ENCODE measurements at places on chromosomes 3 and 15.

GRCh38 chr15:70902107-70902506 lies 9.5 kb downstream of the LRRC49 start:
- DNase-seq, result no peak

- DNase-seq, result no peak
Measured at GRCh38 chr15:101451846-101452245, 37.7 kb downstream of the PCSK6 start.

DNA sequence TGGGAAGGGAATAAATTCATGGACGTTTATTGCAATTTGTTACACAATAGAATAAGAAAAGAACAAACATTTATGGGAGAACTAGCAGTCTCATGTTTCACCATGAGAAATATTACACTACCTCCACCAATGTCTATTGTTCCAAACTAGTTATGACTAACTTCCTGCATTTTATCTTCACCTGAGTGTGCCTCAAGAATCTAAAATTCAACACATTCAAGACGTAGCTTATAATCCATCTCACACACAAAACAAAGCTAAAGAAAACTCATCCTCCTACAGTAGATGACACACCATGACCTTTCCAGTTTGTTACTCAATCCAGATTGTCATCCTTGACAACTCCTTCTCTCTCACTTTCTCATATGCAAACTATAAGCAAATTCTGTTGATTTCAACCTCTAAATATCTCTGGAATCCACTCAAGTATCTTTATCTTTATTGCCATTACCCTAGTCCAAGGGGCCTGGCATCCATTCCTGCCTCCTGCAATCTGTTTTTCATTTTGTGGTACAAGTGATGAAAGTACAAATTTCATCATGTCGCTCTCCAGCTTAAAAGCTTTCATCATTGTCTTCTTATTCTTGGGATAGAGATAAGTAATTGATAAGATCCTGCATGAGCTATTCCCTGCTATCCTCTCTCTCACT lies 229.9 kb downstream of the NR2F2 start:
- no peak for DNase-seq

- DNase-seq, result no peak
Measured at GRCh38 chr15:80816049-80816653, 37.0 kb downstream of the CEMIP start.

DNA sequence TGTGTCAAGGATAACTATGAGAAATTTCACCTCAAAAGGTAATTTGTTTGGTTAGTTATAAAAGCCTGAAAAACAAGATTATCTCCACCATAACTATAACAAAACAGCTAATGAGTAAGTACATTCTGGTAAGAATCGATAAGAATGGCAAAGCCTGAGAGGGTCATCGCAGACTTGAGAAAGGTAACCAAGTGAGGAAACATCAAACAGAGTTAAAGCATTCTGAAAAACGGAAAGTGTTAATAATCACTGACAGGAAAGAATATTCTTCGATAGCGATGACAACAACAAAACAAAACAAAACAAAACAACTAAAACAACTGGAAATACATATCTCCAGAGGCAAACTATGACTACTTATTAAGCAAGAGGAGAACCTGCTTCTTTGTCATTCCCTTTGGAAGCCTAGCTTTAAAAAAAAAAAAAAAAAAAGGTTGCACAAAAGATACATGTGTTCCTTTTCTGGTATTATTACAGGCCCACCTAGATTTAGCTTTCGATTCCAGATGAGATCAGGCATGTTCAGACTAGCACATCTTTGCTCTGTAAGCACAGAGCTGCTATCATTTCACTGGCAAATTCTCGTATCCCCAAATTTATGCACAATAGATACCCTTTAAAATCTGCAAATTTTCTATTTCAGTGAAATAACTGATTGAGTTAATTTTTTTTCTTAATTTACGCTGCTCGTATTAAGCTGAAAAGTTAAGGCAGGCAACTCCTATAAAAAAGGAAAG lies 155.6 kb downstream of the TIGIT start:
- DNase-seq, result no peak

- no peak for DNase-seq
Measured at GRCh38 chr3:133271539-133271938, 128.3 kb upstream of the BFSP2 start.

DNA sequence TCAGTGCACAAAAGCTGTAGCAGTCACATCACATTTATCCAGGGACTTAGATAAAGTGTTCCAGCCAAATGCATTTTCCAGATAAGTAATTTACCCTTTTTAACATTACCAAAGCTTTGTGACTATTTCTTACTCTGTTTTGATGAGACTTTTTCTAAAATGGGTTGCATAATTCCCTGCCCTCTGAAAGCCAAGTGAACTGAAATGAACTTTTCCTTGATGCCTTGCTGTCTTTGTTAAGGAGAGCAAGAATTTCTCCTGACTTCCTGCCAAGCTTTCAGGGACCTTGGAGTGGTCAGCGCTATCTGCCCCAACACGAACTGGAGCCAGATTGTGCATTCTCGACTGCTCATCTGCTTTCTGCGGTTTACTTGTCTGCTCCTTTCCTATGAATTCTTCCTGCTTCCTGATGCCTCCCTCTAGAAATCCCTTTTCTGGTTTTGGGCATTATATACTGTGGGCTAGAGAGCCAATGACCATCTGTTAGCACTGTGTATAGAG lies 34.8 kb downstream of the EIF4E3 start:
- no peak for DNase-seq

- DNase-seq, result no peak
Measured at GRCh38 chr15:91807122-91807521, 46.4 kb upstream of the SLCO3A1 start.

DNA sequence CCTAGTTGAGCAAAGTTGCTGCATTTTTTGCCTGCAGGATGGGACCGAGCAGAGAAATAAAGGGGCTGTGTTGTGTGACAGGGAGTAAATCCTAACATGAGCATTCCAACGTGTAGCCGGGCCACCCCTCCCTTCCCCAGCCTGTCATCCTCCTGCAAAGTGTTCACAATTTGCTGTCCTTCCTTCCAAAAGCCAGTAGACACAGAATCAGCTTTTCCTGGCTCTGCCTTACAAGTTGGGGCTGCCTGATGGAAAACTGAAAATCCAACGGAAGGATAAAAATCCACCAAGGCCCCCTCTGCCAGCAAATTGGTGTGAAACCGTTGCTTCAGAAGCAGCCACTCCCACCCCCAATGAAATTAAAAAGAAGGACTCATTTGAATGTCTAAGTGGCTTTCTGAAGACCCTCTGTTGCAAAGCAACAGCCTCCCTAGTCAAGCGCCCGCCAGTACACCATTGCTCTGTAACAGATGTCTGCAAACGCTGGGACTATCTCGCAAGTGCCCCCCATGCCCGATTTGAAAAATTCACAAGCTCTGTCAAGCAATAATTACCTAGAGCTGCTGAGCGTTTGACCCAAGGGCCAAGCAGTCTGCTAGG lies 665 bp downstream of the FRMD4B start:
- no peak for DNase-seq

- DNase-seq, result no peak
Measured at GRCh38 chr15:36358094-36358493, 221.3 kb upstream of the CDIN1 start.
